ENCODE measurements at places on chromosomes 1 and 21. TPM values are rescaled to one million over a fixed set of nuclear protein-coding genes. Genes with fewer than 3 reads are reported as not detected.

Gene CLCA4
- total RNA-seq = not detected

Gene CLDN14
- 0.26 TPM for total RNA-seq

Gene FCER1A
- not detected for total RNA-seq

Gene SCAMP3
- total RNA-seq = 51.1 TPM

Gene S100B
- 0.40 TPM for total RNA-seq

Measured in smooth muscle cell of the pulmonary artery (primary cell).